ENCODE measurements at places on chromosomes 2 and 18.

DNA sequence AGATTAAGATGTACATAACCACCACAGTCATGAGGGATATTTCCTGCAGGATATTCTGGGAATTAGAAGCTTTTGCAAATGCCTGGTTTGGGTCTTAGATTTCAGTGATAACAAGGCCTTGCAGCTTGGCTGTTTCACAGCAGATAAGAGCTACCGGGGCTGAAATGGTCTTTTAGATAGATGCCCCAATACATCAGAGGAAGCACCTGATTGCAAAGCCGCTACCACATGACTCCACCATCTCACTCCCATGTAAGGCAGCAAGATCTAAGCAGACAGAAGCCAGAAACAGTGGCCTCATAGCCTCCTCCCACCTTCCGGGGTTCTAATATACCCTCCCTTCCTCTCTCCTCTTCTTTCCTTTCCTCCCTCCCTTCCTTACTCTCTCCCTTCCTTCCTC is 31.1 kb upstream of the EPG5 start:
- DNase-seq: no peak

- no peak for DNase-seq
Measured at GRCh38 chr2:215436705-215437565, 1.1 kb upstream of the FN1 start.

GRCh38 chr2:48233005-48233404 is 296.9 kb upstream of the STON1 start:
- no peak for DNase-seq

DNA sequence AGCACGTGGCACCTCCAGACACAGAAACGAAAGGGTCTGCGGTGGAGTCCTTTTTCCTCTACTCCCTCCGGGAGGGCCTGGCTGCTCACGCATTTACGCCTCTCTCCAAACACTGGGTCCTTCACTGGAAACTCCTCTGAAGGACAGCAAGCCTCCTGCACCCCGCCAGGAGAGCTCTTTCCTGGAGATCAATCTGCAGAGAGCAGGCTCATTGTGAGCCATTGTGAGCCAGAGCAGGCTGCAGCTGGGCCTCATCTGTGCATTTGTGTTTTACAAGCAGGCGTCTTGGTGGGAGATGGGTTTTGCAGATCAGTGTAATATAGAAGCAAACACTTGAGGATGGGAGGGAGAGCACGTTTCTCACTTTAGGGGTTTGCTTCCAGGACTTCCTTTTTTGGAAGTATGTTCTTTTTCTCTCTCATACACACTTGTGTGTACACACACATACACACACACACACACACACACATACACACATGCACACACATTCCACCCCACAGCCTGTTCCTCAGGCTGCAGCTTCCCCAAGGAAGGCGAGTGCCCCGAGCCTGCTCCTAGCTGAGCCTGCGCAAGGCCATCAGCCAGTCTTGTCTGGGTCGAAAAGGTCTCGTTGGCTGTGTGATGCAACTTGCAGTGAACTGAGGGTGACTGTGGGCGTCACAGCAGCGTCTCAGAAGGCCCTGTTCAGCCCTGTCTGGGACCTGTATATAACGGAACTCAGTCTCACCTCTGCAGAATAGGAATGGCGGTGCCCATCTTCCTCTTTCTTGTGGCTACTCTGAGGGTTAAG is 163.5 kb downstream of the GLI2 start:
- no peak for DNase-seq

DNA sequence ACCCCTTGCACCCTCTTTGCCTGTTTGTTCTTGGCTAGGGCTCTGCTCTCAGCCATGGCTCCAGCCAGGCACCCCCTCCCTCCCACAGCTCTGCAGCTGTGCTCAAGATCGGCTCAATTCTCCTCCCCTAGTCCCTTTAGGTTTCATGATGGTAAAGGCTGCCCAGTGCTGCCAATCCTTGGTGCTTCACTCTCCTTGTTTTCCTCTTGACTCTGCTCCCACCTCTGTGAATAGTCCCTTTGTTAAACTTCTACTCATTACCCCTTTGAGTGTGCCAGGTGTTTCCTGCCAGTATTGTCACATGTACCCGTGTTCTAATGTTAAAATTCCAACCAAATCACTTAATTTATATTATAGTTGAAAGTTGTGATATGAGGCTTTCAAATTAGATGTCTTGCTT is 101.0 kb upstream of the CERS6 start:
- DNase-seq: no peak

- no peak for DNase-seq
Measured at GRCh38 chr18:56389190-56389589, 249.2 kb downstream of the TXNL1 start.

Data from GM06990 (cell line).